ENCODE measurements at places on chromosomes 11 and 22.
A peak's percentile ranks its signal among the peaks of the same experiment; 100 is the strongest.

GRCh38 chr22:35642305-35642741, 5.9 kb upstream of the APOL6 start:
- DNase-seq = no peak

- no peak for DNase-seq
Measured at GRCh38 chr22:19875531-19876313, 21.0 kb upstream of the GNB1L start.

DNA sequence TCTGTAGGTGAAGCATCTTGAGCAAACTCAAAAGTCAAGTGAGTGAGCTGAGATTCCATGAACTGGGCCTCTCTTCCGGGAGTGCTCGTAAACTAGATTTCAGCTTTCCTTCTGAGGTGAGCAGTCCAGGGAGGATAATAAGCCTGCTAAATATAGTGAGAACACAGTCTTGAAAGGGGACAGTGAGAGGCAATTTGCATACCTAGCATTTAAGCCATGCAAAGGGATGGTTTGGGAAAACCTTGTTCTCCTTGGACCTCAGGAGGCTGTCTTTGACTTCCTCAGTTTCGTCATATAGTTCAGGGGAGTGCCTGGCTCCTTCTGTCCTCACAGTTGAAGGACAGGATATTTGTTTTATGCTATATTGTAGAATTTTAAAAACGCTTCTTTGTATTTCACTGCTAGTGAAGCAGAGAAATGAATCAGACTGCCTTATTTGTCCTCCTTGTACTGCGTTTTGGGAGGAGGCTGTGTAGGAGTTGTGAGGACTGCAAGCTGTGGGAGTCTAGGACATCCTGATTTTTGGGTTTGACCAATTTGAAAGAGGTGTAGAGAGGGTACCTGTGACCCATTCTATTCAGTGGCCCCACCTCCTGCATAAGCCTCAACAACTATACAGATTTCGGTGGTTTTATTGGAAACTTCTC, 11.0 kb upstream of the SORL1-AS1 start:
- no peak for DNase-seq

GRCh38 chr11:103609117-103610066, 427.0 kb upstream of the DDI1 start:
- peak; percentile 66 for DNase-seq

- no peak for DNase-seq
Measured at GRCh38 chr22:43227239-43227630, 40.3 kb upstream of the TTLL12 start.

DNA sequence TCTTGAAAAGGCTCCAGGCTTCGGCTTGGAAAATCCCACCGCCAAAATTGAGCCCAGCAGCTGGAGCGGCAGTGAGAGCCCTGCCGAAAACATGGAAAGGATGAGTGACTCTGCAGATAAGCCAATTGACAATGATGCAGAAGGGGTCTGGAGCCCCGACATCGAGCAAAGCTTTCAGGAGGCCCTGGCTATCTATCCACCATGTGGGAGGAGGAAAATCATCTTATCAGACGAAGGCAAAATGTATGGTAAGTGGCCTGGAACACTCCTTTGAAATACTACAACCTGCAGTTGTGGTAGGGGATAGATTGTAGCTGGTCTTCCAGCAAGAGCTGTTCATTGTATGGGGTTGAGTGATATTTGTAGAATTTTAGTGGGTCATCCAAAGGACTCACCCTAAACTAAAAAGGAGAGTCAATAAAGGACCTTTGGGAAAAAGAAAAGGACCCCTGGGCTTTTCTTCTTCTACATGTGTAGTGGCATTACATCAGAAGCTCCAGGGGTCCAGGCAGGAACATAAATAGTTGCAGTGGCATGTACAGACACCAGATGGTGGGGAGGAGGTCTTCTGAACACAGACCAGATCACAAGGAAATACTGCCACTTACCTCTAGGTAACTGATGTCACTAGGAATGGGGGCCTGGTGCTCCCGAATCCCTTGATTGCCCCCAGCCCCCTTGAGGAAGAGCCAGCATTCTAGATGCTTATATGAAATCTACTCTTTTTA, 90.1 kb downstream of the TEAD1 start:
- DNase-seq = no peak

- DNase-seq = no peak
Measured at GRCh38 chr11:20881328-20882079, 212.1 kb downstream of the NELL1 start.

GRCh38 chr22:30204742-30205111, 41.8 kb downstream of the LIF start:
- no peak for DNase-seq

DNA sequence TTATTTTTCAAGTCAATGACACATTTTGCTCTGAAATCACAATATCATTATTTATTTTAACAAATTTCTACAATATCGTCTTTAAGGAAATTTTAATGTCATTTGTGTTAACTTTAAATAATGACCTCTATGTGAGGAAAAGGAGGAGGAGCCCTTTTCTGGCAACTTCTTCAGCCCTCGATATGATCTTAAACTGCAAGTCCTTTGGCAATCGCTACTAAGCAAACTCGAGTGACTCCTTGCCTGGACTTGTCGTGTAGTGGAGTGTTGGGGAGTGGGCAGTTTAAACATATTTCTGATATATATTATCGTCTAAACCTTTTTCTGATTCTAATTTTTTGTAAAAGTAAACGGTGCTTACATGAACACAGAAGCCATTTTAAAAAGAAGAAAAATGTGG, 16.7 kb downstream of the ETS1 start:
- no peak for DNase-seq

DNA sequence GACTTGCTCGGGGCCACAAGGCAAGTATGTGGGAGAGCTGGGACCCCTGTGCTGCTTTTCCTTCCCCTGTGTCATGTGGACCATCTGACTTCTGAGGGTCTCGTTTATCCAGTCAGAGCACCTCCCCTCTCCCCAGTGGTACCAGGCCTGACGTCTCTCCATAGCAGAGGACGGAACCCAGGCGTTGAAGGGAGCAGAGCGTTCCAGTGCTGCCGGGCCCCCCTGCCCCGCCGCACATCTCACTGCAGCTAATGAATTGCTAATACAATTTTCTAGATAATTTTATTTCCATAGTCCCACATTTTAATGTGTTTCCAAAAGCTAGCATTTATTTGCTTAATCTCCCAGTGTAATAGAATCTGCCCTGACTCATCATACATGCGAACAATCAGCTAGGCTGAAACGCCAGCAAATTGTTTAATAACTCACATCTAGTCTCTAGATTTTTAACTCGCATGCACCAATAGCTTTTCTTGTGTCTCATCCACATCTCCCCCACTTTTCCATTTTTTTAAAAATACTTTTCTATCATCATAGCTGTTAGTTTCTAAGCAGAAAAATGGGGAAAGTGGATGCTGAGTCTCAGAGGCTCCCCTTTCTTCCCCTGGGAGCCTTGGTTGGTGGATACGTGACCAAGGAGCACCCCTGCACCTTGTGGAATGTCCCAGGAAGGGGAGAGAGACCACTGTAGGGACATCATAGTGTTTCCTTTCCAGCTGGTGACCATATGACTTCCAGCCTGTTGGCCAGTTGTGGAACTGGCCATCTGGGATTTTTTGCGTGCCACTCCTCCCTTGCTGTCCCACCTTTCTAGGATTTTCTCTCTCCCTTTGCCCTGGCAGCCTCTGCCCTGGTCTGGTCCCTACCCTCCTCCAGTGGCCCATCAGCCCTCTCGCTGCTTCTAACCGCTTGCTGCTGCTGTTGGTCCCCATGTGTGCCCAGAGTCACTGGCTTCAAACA, 58.6 kb upstream of the NNMT start:
- DNase-seq = no peak

DNA sequence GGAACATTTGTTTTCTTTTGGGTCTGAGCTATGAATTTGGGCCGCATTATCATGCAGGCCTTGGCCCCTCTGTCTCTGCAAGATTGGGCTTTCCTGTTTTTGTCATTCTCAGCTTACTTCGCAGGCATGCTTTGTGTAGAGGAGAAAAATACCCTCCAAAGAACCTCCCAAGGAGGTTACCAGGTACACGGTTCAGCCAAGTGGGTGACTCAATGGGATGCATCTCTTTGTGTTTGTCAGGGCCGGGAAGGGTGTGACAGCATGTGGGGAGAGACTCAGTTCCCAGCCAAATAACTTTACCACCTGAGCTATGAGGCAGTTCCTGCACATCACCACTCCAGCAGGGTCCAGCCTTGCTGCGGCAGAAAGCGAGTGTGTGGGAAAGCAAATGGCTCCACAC, 47.8 kb upstream of the CLDN5 start:
- no peak for DNase-seq

GRCh38 chr11:76596652-76597051, 73.9 kb downstream of the LRRC32 start:
- no peak for DNase-seq

DNA sequence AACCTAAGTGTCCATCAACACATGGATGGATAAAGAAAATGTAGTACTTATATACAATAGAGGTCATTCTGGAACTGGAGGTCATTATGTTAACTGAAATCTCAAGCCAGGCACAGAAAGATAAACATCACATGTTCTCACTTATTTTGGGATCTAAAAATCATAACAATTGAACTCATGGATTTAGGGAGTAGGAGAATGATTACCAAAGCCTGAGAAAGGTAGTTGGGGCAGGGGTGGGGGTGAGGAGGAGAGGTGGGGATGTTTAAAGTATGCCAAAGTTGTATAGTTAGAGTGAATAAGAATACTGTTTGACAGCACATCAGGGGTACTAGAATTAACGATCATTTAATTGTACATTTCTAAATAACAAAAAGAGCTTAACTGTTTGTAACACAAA, 1112.7 kb downstream of the DLG2 start:
- DNase-seq = no peak

DNA sequence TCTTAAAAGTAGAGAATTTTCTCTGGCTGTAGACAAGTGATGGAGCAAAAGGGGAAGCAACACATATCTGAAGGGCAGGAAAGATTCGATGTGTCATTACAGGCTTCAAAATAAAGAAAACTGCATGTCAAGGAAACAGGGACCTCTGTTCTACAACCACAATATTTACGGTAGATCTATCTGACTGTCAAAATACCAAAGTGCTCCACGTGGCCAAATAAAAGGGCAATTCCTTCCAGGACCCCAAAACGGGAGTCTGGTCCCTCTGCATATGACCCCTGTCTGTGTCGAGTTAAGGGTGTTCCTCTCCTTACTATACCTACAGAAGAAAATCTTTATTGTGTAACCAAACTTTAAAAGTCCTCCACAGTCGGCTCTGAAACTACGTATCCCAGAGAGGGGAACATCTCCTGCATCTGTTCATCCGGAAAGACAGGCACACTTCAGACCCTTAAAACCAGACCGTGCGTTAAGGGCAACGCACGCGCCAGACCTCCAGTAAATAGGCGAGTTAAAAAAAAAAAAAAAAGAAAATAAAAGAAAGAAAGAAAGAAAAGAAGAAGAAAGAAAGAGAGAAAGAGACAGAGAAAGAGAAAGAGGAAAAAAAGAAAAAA, 756 bp downstream of the CLNS1A start:
- no peak for DNase-seq

DNA sequence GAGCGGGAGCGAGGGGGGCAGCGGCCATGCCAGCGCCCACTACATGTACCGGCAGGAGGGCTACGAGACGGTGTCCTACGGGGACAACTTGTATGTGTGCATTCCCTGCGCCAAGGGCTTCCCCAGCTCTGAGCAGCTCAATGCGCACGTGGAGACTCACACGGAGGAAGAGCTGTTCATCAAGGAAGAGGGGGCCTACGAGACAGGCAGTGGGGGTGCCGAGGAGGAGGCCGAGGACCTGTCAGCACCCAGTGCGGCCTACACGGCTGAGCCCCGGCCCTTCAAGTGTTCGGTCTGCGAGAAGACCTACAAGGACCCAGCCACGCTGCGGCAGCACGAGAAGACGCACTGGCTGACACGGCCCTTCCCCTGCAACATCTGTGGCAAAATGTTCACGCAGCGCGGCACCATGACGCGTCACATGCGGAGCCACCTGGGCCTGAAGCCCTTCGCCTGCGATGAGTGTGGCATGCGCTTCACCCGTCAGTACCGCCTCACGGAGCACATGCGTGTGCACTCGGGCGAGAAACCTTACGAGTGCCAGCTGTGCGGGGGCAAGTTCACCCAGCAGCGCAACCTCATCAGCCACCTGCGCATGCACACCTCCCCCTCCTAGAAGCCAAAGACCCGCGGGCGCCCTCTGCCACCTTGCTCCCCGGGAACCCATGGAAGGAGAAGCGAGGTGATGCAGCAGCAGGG, 20.9 kb upstream of the TMEM191C start:
- no peak for DNase-seq

DNA sequence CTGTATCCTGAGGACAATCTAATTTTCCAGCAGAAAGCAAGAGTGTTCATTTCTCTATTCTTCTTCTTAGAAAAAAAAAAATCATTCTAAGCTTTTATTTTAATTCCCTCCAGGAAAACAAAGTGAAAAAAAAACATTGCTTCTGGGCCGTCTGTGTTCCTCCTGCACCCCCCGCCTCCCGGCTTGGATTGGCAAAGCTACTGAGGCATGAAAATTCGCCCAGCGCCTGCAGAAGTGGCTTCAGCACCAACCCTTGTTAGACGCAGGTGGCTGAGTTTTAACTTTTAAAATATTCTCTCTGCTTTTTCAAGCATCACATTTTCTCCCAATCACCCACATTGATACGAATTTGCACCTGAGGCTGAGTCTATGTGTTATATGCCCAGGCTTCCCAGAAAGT, 401.6 kb downstream of the BRD1 start:
- no peak for DNase-seq

DNA sequence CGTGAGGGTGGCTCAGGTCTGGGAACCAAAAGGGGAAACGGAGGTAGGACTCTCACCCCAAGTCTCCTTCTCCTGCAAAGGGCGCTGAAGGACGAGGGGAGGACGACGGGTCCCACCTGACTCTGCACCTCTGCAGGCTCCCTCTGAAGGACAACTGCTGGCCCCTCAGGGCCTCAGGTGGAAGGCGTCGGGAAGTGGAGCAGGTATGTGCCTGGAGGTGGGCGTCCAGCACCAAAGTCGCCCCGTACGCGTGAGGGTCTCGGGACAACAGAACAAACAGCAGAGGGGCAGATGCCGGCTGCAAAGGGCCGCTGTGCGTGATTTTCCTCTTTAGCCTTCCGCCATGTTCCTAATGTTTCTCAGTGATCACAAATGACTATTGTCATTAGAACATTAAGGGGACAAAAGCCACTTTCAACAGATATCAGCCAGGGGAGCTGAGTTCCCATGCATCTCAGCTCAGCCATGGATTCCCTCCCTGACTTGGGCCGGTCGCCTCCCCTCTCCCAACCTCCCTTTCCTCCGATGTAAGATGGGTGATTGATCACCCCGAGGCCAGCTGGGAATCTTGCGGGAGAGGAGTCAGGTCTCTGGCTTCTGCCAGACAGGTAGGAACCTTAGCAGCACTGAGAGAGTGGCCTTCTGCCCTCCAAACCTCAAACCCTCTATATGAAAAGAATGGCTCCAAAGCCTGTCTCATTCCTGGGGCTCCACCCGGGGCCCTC, 836 bp downstream of the SLC16A8 start:
- no peak for DNase-seq
